ENCODE measurements at places on chromosomes 12 and 14. TPM values are rescaled to one million over a fixed set of nuclear protein-coding genes. Genes with fewer than 3 reads are reported as not detected.

Gene SLC10A1
- not detected for polyA plus RNA-seq

- H3K27ac ChIP-seq, result no peak overlapping the region
- DNase-seq, result no peak
- H3K27me3 ChIP-seq, result no peaks in the 10 kb centered on the region
- no peaks in the 10 kb centered on the region for H3K4me1 ChIP-seq
Measured at GRCh38 chr14:51401756-51402155, 161.7 kb downstream of the TMX1 start.

DNA sequence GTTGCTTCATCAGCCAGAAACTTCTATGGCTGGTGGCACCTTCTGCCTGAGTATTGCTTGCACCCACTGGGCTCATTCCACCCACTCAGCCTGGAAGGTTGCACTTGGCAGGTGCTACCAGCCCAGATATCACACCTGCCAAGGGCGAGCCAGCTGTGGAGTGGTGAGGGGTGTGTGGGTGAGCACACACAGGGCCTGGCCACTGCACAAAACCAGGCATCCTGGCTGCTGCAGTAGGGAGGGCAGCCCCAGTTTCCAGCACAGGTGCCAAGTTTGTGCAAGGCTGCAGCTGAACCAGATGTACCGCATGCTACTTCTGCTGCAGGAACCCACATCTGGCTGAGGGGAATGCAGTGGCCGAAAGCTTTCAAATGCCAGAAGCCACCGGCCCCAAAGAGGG, 1147.8 kb downstream of the FSCB start:
- no peaks in the 10 kb centered on the region for H3K36me3 ChIP-seq
- H3K27me3 ChIP-seq, result no peaks in the 10 kb centered on the region
- no peaks in the 10 kb centered on the region for H3K4me1 ChIP-seq

GRCh38 chr12:31207799-31208465, 118.0 kb downstream of the SINHCAF start:
- H3K27ac ChIP-seq, result no peak overlapping the region
- no peaks in the 10 kb centered on the region for H3K36me3 ChIP-seq
- H3K4me3 ChIP-seq, result no peak overlapping the region
- no peak for DNase-seq

- H3K4me3 ChIP-seq, result no peak overlapping the region
- H3K27me3 ChIP-seq, result no peaks in the 10 kb centered on the region
- H3K27ac ChIP-seq, result no peak overlapping the region
- no peaks in the 10 kb centered on the region for H3K36me3 ChIP-seq
- H3K4me1 ChIP-seq, result no peaks in the 10 kb centered on the region
- no peak for DNase-seq
Measured at GRCh38 chr12:8993827-8994226, 4.5 kb downstream of the KLRG1 start.
